Stimulated activated CD8-positive, alpha-beta memory T cell treated with anti-CD3 and anti-CD28 coated beads, Interleukin-4, amount 100 ng/mL, for 1 hour (primary cell): ENCODE measurements at places on chromosomes 12 and 14.

DNA sequence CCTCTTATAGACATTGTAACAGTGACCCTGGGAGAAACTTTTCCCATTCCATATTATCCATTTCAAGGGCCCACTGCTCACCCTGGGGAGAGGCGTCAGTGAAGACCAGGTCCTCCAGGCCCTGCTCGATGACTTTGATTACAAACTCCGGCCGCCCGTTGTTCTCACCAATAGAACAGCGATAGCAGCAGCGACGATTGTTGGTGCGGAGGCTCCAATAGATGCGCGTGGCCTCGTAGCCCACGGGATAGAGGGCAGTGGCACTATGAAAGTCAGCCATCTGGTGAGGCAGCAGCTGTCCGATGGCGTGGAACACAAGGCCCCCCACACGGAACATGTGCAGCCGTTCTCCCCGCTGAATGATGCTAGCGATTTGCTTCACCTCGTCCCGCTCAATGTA is 7.5 kb upstream of the PRKAG1 start:
- no peak for DNase-seq

DNA sequence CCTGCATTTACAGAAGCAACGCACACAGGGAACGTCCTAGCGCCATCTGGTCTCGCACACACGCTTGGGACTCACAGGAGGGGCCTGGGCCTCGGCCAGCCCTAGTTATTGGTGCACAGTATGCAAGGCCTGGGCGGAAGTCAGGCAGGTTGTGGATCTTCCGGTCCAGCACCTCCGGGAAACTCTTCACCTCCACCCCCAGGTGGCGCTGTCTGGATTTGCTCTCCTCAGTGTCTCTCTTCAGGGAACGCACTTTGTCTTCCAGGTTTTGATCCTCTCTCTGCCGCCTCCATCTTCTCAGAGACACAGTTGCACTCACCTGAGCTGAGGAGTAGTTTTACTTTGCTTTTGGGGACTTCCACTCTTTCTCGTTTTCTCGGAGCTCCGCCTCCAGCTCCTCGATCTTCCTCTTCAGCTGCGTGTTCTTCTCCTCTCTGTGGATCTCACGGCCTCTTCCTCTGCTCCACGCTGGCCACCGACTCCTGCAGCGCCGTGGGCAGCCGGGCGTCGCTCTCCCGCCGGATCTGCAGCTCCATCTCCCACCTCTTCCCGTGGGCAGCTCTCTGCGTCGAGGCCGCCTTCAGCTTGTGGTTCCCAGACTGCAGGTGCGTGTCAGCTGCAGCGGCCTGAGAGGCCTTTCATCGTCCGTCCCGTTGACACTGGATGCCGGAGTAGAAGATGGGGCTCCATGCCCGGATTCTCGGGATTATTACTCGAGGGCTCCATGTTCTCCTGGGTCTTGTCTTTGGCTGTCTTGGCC is 933.8 kb downstream of the TMEM121 start:
- DNase-seq: peak; percentile 38

DNA sequence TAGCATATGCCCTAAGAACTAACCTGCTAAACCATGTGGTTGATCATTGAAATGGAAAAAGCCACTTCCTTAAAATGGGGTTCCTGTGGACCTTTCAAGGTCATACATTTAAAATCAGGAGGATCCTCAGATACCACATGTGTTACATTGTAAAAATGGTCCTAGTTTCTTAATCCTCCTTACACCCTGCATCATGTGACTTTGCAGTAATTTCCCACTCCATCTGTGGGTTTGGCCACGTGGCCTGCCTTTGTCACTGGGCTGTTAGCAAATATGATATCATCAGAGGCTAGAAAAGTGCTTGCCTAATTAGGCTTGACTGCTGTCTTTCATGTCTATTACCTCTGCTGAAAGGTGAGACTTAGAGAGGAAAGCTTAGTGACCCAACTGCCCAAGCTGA is 70.7 kb downstream of the CMKLR1 start:
- no peak for DNase-seq

DNA sequence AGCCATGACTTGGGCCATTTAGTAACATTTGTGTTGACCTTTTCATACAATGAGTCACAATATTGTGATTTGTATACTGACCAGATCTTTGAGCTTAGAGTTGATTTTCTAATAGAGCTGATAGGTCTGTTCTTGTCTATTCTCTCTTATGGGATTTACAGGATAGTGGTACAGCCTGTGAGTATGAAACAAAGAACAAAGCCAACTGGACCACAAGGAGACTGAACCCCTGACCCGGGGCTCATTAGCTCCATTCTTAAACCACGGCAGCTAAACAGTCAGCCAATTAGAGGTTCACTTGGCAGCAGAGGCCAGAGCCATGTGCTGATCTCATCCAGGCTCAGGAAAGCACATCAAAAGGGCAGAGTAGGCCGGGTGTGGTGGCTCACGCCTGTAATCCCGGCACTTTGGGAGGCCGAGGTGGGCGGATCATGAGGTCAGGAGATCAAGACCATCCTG is 59.1 kb upstream of the GNPNAT1 start:
- DNase-seq: no peak

DNA sequence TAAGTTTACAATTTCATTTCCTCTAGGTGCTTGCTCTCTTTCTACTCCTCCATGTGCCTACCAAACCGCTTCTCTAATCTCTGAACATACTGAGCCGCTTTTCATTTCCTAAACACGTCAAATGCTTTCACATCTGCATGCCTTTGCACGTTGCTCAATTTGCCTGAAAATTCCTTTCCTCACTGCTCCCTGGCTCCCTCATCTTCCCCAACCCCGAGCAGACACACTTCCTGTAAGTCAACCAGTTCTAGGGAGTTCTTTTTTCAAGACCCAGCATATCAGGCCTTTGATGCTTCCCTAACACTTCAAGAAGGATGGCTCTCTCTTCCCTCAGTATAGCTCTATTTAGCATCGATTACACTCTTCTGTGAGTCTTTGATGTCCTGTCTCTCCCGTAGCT is 50.3 kb downstream of the LMO3 start:
- DNase-seq: no peak

DNA sequence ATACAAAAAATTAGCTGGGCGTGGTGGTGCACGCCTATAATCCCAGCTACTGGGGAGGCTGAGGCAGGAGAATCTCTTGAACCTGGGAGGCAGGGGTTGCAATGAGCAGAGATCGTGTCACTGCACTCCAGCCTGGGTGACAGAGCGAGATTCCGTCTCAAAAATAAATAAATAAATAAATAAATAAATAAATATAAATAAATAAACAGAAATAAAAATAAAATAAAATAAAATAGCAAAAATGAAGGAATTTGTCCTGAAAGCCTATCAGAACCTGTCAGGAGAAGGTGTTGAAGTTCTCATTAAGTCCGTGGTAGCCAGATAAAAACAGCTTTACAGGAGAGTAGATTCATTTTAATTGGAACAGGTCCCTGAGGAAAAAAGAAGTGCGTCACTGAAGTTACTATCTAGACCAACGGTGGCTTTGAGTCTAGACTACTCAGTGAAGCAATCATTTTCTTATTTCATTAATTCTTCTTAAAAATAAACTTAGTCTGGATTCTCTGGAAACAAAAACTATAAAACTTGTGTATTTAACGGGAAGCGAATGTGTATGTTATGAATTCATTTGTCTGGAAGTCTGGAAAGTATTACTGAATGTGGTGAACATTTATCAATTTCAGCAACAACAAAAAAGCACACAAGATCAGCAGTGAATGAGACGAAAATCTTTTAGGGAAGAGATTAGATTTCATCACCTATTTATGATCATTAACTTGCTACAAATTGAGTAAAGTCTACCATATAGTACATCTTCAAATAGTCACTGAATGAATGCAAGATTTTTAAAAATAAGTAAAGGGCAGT is 248.5 kb upstream of the PDE3A start:
- DNase-seq: no peak

GRCh38 chr12:131671871-131672270 is 39.0 kb upstream of the SFSWAP start:
- no peak for DNase-seq

DNA sequence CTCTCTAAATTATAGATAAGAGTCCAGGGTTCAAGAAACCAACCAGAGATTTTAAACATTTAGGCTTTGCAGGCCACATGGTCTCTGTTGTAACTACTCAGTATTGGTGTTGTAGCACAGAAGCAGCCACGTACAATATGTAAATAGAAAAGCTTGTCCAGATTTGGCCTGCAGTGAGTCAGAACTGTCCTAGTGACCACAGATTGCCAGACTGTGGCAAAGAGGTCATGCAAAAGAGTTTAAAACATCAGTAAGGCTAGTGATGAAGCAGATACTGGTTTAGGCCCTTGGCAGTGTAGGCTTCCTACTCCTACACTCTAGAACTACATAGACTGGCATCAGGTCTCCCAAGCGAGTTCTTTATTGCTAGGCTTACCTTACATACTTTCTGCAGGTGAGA is 117.6 kb upstream of the GARIN6 start:
- no peak for DNase-seq

DNA sequence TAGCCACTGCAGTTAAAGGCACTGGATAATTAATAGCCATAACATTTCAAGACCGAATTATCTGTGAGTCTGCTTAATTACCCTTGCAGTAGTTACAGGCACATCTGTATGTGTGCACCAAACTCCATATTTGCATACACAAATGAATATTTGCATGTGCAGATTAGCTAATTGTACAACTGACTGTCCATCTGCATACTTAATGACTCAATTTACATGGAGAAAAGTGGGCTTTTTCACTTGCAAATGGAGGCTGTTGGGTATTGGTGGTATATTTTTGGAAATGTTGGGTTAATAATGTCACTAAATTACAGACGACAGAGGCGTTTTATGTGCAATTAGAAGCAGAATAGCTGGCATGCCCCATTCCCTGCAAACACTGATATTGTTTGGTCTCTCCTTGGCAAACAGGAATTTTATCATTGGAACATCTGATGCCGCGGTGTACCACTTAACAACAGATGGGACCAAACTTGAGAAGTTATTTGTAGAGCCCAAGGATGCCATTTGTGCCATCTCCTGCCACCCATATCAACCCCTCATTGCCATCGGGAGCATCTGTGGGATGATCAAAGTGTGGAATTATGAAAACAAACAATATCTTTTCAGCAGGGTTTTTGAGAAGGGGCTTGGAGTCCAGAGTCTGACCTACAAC is 39.6 kb downstream of the CFAP251 start:
- no peak for DNase-seq

GRCh38 chr14:100982353-100982752 is 78.8 kb upstream of the RTL1 start:
- DNase-seq: no peak

DNA sequence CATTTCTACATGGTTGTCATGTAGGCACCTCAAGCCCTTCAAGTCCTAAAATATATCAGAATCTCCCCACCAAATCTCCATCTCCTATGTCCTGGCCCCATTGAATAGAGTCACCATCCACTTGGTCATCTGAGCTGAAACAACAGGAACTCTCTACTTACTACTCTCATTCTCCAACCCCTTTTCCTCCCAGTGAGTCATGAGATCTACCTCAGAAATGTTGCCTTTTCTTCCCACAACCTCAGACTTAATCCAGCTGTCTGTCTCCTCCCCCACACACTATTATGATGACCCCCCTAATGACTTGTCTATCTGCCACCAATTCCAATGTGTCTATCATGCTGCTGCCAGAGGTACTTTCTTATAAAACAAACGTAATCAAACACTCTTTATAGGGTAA is 72.3 kb upstream of the TMEM263 start:
- DNase-seq: no peak

DNA sequence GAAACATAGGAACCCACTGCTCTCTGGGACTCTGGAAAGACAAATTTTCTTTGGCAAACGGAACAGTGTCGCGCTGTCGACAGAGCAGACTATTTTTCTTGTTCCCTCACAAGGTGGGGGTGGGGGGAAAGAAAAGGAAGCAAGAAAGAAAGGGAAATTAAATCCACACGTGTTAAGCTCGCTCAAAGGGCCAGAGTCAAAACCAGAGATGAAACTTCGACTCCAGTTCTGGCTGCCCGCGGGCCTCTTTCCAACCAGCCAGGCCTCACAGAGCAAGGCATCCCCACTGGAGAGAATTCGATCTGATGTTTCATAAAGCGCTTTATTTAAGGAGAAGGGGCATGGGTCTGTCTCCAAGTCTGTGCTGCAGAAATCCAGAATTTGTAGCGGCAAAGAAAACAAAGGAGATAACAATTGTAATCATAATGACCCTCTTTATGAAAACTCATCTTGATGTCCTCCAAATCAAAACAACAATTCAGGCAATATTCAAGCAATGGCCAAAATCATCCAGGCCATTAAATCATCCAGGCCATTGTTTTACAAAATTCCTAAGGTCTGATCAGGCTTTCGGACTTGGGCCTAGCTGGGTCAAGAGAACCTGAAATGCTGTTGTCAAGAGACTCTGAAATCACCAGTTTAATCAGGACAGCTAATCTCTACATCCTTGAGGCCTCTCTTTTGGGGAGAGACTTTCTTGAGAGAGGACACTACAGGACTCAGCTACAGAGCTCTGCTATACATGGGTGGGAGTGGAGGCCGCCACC is 5.3 kb upstream of the TBX5 start:
- no peak for DNase-seq

GRCh38 chr14:95180966-95181741 is 23.8 kb upstream of the DICER1 start:
- no peak for DNase-seq

GRCh38 chr14:76900682-76901081 is 74.5 kb downstream of the LRRC74A start:
- DNase-seq: no peak

- no peak for DNase-seq
Observed at GRCh38 chr12:99600388-99600787, 47.2 kb upstream of the GARIN6 start.

DNA sequence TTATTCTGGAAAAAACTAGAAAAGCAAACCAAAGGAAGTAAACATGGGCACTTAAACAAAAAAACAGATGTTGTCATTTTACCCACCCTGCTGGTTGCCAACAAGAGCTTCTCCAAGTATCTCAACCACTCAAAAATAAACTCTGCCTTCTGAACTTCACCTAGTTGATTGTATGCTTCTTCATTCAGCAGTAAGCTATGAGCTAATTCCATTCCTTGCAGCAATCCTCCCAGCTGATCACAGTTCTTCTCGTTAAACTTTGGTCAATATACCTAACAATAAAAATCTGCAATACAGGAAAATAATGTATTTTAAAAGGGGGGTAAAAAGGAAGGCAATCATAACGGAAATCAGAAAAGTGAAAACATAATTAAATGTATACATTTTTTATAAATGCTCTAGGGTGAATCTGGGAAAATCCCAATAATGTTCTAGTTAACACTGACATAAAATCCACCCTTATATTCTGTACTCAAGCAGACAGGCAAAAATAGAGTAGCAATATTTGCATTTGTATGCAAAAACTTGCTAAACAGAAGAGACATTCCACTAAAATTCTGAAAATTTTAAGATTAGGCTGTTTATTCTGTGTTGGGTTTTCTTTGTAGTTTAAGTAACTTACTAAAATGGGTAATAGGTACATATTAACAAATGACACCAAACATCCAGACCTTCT is 17.4 kb downstream of the HEATR5A start:
- no peak for DNase-seq
